ENCODE measurements at places on chromosomes 16 and 17. TPM values are rescaled to one million over a fixed set of nuclear protein-coding genes. Genes with fewer than 3 reads are reported as not detected.

- DNase-seq: no peak
These were observed 155.9 kb downstream of the NTN1 start for GRCh38 chr17:9177212-9177611.

DNA sequence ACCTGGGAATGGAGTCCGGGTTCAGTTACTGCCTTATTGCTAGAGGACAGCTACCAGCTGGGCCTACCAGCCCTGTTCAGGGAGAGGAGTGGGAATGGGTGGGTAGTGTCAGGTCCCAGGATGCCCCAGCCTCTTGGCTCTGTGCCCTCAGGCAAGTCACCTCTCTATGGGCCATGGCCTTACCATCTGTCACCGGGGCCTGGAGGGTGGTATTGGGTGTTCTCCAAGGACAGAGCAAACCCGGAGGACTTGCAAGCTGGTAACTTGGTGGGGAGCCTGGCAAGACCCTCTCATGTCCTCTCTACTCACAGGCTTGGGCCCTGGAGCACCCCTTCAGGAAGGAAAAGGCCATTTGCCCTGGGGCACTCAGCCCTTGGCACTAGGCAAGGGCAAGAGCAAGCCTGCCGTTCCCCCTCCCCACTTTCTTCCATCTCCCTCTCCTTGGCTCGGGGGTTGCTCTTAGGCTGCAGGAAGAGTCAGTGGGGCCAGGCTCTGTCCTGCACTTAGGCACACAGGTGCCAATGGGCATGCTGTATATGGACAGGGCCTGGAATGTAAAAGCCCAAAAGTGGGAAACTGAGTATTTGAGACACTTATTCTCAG is 170.0 kb upstream of the ZNF267 start:
- DNase-seq: no peak

The HLF gene
- 25.8 TPM for total RNA-seq

GRCh38 chr17:50150354-50151040 is at the start of gene PPP1R9B:
PPP1R9B (minus strand) TSS chr17:50150677; CDS start chr17:50150513, 164 bp downstream.
- no peak for DNase-seq

DNA sequence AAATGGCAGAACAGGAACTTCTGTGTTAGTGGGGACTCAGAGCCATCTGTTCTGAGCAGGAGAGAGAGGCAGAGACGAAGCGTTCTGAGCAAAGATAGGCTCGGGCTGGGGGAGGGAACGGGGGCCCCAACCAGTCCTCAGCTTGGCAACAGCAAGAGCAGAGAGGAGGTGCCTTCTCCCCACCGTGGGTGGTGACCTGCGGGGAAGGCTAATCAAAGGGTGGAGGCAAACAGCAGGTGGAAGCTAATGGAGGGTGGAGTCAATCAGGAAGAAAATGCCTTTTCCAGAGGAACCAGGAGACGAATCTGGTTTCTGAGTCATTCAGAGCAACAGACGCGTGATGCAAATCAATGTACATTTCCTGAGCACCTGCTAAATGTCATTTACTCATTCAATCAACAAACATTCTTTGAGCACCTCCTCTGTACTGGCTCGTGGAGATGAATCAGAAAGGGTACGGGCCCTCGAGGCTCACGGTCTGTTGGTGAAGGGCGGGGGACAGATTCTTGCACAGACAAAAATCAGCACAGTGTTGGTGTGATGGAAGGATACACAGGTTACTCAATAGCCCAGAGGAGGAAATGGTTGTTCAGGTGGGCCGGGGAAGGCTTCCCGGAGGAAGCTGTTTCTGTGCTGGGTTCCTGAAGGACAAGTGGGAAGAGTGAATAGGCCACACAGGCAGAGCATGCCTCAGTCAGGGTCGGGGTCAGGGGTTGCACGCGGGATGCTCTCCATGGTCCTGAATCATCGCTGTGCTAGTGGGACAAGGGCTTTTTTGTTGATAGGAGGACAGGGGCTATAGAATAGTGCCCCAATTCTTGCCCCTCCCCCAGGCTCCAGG is 5.7 kb upstream of the SPNS2 start:
- no peak for DNase-seq

GRCh38 chr16:48574766-48575165 is 35.2 kb downstream of the N4BP1 start:
- DNase-seq: no peak

DNA sequence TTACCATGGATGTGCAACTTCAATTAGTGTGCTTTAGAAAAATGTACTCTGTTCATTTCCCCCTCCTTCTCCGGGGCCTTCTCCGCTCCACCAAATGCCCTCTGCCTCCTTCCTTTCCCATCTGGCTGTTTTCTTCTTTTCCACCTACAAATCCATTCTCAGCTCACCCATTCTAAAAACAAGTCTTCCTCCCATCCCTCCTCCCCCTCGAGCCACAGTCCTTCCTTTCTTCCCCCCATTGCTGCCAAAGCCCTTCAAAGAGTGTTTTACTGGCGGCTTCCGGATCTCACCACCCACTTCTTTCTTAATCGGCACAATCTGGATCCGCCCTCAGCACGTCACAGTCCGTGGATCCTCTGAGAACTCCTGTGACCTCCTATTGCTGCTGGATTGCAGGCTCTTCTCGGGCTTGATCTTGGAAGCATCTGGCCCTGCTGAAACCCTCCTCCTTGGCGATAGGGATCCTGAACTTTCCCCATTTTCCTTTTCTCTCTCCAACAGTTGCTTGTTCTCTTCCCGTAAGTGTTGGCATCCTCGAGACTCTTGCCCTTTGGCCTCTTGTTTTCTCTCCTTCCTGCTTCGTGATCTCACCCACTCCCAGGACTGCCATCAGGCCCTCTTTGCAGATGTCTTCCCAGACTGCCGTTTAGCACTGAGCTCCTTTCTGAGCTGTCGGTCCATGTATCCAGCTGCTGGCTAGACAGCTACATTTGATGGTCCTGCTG is 36.0 kb upstream of the FBXO47 start:
- DNase-seq: no peak

DNA sequence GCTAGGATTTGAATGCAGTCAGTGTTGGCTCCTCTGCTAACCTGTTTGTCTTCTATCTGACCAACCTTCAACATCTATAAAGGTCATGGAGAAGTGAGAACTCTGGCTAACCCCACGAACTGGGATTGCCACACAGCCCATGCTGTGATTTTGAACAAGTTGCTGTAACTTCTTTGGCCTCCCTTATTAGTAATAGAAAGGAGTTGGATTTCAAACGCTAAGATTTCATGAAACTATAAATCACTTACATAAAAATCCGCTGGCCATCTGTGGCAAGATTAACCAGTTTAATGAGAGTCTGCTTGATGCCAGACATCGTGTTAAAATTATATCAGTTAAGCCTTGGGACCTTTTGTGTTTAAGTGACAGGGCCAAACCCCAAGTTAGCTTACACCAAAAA is 53.4 kb downstream of the HSD17B2 start:
- no peak for DNase-seq

GRCh38 chr17:57370619-57371018 is 114.3 kb downstream of the MSI2 start:
- no peak for DNase-seq

The CCL7 gene
- total RNA-seq: not detected

DNA sequence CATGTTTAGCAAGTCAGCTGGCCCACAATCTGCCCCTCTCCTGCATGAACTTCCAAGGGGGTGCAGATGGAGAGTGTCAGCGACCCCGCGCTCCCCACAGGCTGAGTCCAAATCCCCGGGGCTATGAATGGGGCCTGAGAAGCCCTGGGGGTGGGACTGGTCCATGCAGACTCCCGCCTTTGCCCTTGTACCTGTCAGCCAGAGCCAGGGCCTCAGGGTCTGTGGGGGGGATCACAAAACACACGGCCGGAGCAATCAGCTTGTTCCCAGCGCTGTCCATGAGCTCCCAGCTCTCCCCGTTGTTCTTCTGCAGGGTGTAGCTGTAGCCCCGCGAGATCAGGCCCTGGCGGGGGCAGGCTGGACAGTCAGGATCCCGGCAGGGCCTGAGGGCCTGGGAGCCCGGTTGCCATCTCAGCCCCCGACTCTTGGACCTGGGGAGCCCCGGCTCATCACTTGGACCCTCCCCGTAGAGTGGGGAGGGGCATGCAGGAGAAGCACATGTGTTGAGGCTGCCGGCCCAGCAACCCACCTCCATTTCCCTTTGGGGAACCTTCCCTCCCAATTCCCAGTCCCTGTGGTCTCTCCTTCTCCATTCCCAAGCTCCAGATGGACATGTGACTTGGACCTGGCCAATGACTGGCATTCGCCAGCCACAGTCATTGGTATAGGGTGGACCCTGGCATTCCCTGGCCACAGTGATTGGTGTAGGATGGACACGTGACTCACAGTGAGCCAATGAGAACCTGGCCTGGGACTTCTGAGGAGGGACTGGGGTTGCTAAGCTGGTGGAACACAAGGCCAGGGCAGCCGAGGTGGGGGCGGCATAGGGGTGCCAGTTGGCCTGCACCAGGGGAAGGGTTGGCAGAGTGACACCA is 42.4 kb downstream of the PPL start:
- DNase-seq: no peak
